K562 (cell line): ENCODE measurements at places on chromosomes 4 and X. TPM values are rescaled to one million over a fixed set of nuclear protein-coding genes. Genes with fewer than 3 reads are reported as not detected.

PNMA6F gene
- not detected in 2 replicates for total RNA-seq

CLCN4 gene
- total RNA-seq = 0.11 TPM in 2 replicates

PPARGC1A gene
- 0.02 TPM in 1 of 2 replicates, not detected in the other for total RNA-seq

DNA sequence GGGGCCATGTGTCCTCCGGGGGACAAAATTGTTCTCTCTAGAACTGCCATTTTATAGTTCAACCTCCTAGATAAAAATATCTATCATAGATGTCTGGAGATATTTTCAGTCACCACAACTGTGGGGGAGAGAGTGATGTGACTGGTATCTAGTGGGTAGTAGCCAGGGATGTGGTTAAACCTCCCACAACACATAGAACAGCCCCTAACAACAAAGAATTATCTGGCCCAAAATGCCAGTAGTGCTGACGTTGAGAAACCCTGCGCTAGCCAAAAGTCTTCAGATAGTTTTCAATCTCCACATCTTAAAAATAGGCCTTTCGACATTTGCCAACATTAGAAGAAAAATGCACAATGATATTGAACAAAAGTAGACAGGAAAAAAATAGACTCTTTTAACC lies 19.0 kb upstream of the SUPT20HL2 start:
- no peaks in the 10 kb centered on the region for H3K27me3 ChIP-seq
- no peaks in the 10 kb centered on the region for H3K4me1 ChIP-seq
- no peak overlapping the region for H3K4me3 ChIP-seq
- no peak overlapping the region for H3K27ac ChIP-seq
- H3K36me3 ChIP-seq = no peaks in the 10 kb centered on the region
- no peak for DNase-seq

- no peak overlapping the region for H3K4me3 ChIP-seq
- DNase-seq = peak; percentile 69
- no peak overlapping the region for H3K27ac ChIP-seq
- no peaks in the 10 kb centered on the region for H3K36me3 ChIP-seq
- no peaks in the 10 kb centered on the region for H3K27me3 ChIP-seq
- H3K4me1 ChIP-seq = no peaks in the 10 kb centered on the region
These were observed 10.6 kb downstream of the HGFAC start for GRCh38 chr4:3452376-3452775.

ASMT gene
- total RNA-seq = not detected in 2 replicates

LGI2 gene
- total RNA-seq = 0.04 and 0.07 TPM in 2 replicates
